ENCODE measurements at places on chromosomes 7 and 10.

- peak; percentile 28 for DNase-seq
These were observed 28.4 kb upstream of the MRC1 start for GRCh38 chr10:17780727-17781126.

- DNase-seq = no peak
These were observed 982 bp downstream of the COBL start for GRCh38 chr7:51315393-51316261.

- no peak for DNase-seq
These were observed 55.3 kb upstream of the C7orf33 start for GRCh38 chr7:148535217-148535616.

DNA sequence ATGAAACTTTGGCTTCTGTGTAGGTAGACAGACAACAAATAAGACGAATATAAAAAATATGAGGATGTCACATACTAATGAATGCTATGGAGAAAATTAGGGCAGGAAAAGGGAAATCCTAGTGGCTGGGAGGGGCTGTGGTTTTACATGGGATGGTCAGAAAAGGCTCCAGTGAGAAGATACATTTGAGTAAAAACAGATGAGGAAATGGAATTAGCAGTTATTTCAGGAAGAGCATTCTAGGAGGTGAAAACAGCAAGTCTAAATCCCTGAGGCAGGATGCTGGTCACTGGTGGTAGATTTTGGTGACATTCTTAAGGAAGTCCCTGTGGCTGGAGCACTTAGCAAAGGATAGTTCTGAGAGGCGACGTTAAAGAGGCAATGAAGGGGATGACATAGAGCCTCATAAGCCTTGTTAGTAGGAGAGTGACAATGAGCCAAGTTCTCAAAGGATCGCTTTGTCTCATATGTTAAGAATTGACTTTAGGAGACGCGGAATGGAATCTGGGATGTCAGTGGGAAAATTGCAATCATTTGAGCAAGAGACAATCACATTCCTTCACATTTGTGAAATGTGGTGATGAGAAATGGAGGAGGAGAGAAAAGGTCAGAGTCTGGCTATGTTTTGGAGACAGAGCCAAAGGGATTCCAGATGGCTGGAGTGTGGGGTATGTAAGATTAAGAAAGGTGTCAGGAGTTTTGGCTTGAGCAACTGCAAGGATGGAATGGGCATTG is 384.7 kb upstream of the FZD8 start:
- no peak for DNase-seq

- no peak for DNase-seq
These were observed 29.1 kb downstream of the SPOCK2 start for GRCh38 chr10:72058989-72059842.

- no peak for DNase-seq
These were observed 24.4 kb downstream of the JMJD1C start for GRCh38 chr10:63441404-63441803.

- DNase-seq = no peak
These were observed 17.2 kb downstream of the ZNF488 start for GRCh38 chr10:47366731-47367460.

GRCh38 chr7:1122832-1123501 is 35.1 kb downstream of the GPER1 start:
- no peak for DNase-seq

DNA sequence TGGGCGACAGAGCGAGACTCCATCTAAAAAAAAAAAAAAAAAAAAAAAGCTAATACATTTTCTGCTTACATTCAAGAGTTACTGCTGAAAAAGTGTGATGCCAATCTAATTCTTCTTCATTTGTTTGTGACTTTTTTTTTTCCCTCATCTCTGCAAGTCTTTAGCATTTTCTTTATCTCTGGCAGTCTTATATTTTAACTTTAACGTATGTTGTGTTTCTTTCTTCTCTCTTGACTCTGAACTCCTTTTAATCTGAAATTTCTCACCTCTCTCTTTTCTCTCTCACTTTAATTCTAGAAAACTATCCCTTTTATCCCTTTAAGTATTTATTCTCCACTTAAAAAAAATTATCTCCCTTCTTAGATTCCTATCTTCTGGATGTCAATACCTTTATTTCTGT is 146.5 kb downstream of the JMJD1C start:
- DNase-seq = no peak

- DNase-seq = no peak
These were observed 947.1 kb upstream of the MBL2 start for GRCh38 chr10:53719658-53720057.

DNA sequence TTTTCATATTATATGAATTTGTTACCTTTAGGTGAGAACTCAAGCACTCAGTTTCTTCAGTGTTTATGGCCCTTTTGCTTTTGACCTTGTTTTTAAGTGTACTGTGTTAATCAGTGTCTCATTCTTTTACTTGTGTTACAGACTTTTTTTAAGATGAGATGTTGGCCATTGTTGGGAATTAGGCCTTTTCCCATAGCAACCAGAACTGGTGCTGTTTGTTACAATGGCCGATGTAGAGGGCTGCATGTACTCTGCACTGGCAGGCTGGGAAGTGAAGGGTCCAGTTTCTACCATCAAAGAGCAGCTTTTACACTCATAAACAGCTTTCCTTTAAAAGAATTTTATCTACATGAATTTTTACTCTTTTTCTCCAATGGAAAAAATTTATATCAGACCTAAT is 65.1 kb downstream of the SHH start:
- no peak for DNase-seq

- DNase-seq = no peak
These were observed 99.6 kb downstream of the MAGI2 start for GRCh38 chr7:79353720-79354468.

GRCh38 chr10:86899670-86900276 is 57.6 kb downstream of the MMRN2 start:
- DNase-seq = peak; percentile 47

DNA sequence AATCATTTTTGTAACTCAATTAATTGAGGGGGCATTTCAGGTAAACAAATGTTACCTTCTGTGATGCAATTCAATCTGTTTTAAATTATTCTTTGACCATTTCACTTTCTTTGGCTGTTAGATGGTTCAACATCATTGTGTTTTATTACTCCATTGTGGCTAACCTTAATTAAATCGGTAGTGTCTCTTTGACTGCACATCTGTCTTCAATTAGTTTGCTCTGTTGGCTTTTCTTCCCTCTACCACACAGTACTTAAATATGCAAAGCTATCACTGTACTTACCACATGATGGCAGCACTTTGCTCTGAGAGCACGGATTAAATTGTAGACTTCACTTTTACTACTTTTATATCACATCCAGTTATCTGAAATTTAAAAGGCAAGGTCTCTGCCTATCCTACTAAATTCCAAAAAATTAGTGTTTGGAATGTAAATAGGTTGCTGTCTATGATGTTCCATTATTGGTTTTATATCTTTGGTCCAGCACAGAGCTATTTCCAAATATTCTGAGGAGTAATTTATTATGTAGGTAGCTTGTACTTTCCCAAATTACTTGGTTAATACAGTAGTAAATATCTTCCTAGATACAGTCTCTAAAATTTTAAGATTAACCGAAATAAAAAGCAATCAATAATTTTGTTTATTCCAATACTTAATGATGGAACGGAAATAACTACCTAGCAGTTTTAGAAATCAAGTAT is 352.0 kb downstream of the PCLO start:
- peak; percentile 70 for DNase-seq

DNA sequence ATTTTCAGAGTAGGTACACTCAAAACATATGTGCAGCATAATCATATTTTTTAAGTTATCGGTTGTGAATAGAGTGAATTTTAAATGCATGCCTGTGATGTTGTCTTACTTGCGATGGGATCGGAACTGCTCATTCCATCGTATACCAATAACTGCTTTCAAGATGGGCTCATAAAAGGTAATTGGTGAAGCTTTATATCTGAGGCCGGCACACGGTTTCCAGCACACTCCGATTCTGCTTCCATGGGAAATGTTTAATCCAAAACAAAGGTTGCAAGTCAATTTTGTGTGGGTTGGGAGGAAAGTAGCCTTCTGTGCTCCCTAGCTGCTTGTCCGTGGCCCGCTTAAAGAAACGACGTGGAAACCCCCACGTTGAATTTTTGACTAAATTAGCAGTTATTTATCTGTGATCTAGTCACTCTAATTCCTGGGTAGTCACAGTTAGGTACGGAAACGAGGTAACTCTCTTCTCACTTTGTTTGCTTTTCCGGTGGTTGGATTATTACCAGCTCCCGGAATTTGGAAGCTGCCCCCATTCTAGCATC is 10.1 kb upstream of the CELF2 start:
- no peak for DNase-seq

GRCh38 chr10:43074409-43074808 is 2.5 kb upstream of the RET start:
- no peak for DNase-seq

DNA sequence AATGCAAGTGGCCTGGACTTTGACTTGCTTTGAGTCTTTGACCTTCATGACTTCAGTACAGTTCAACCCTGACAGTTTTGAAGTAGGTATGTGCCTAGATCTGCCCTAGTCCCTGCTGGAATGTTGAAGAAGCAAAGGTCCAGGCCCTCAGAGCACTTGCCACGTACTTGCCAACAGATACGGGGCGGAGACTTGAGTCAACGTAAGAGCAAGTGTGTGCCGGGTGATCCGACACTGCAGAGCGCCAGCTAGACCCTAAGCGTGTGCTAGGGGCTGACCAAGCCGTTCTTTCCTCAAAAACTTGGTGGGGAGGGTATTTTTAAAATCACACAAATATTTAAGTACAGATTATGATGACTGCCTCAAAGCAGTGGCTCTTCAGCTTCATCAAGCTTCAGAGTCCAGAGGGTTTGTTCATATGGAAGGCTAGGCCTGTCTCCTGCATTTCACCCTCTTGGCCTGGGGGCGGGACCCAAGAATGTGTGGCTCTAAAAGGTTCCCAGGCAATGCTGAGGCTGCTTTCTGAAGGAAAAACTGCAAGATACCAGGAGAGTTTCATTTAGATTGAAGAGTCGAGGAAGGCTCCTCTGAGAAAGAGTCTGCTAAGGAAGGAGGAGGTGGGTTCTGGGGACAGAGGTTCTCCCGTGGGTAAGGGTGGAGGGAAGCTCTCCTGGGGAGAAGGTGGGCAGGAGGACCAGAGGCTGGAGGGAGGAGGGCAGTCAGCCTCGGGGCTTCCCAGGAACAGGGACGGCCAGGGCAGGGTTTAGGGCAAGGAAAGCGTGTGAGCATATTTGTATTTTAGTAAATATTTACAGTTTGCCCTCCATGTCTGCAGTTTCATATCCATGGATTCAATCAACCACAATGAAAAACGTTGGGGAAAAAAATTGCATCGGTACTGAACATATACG is 160.3 kb downstream of the EGFR start:
- DNase-seq = no peak

DNA sequence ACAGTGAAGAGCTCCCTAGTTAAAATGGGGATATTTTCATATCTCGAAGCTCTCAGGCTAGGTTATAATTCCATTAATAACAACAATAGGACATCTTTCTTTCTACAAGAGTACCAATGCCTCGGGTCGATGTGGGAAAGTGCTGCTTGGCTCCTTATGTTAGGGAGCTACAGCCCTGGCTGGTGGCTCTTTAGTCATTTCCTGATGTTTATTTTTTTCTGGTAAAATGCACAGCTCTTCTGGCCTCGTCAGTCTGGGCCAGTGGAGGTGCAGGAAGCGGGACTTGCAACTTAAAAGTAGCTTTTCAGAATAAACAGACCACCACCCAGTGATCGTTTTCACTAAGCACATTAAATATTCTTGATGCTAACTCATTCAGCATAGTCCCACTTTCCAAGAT is 58.3 kb downstream of the MKX start:
- DNase-seq = no peak

GRCh38 chr10:133230387-133231195 is 574 bp downstream of the UTF1 start:
- DNase-seq = no peak

GRCh38 chr10:86862786-86863483 is 94.5 kb downstream of the MMRN2 start:
- DNase-seq = no peak

DNA sequence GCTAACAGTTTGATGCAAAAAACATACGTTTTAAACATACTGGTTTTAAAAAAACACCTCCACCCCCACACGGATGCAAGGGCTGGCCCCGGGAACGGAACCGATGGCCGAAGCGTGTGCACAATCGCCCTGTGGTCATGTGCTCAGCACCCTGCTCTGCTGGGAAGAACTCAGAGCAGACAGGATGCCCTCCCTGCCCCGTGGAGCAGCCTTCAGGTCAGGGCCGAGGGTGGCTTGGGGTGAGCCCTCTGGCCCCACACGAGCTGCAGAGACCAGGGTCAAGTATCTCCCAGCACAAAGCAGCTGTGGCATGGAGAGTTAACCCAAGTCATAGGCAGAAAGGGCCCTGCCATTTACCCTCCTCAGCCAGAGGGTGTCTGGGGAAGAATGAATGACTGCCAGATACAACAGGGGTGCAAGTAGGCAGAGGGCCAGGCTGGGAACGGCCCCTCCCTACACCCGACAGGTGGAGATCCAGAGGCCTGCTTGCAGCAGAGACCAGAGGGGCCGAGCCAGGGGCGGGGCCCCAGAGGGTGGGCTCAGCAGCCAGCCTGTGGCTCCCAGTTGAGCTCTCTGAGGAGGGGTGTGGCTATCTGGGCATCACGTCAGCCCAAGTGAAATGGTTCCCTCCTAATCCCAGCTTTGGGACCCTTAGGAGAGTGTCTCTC is 56.8 kb downstream of the ZRANB1 start:
- no peak for DNase-seq

DNA sequence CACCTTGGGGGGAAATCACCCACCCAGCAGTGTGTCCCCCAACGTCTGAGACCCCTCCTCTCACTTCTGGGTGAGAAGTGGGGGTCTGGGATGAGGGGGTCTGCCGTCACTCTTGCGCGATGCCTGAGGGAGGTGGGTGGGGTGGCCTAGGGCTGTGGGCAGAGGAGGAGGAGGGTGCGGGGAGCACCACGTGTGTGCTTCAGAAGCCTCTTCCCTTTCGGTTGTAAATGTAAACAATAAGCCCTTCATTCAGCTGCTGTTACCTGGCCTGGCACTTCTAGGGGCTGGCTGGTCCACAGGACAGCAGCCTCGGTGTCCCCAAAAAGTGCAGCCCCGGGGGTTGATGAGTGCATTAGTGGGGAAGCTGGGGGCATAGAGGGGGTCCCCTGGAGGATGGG is 1.3 kb downstream of the CLIP2 start:
- no peak for DNase-seq

GRCh38 chr10:80684259-80684658 is 146.6 kb downstream of the SH2D4B start:
- no peak for DNase-seq

GRCh38 chr7:111026343-111026742 is 64.6 kb upstream of the LRRN3 start:
- no peak for DNase-seq

- DNase-seq = no peak
These were observed 115.3 kb upstream of the MYO3A start for GRCh38 chr10:25818751-25819150.

- no peak for DNase-seq
These were observed 11.3 kb upstream of the TMEM236 start for GRCh38 chr10:17740668-17741067.

GRCh38 chr10:11017570-11018431 is at the start of gene CELF2:
Gene CELF2, plus strand, starts transcription at chr10:11017872. Its CDS starts 218 bp downstream, at chr10:11018090.
- DNase-seq = peak; percentile 48

- no peak for DNase-seq
These were observed 11.7 kb downstream of the CASP7 start for GRCh38 chr10:113691381-113691780.

- no peak for DNase-seq
These were observed 44.1 kb downstream of the PAPSS2 start for GRCh38 chr10:87703771-87704170.

- no peak for DNase-seq
These were observed 43.4 kb downstream of the RGS10 start for GRCh38 chr10:119498889-119499676.

All from NCI-H446 (cell line).